Stimulated activated CD4-positive, alpha-beta T cell treated with anti-CD3 and anti-CD28 coated beads, Interleukin-2, amount 100 ng/mL, for 4 hours (primary cell): ENCODE measurements at places on chromosomes 3 and 15.

DNA sequence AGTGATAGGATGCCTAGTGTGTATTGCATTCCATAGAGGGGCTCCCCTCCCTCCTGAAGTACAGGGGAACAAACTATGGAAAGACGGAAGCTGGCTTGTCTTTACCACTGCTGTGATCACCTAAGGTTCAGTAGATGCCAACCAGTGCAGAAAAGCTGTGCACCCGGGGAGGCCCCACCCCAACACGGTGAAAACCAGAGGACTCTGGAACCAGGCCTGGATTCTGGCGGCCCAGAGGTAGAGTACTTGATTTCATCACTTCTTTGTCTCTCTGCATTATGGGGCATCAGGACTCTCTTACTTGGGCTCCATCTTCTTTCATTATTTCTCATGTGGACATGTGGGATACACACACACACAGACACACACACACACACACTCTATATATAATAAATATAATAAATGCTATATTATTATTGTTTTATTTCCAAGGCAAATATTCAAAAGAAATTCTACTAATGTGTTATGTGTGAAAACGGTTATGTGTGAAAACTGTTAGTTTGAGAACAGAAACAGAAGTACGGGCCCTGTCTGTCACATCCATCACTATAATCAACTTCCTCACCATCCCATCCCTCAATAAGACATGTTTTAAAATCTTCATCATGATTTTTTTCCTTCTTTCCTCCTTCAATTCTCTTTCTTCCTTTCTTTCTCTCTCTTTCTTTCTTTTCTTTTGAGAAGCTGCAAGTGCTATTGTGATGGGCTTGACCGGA, 152.4 kb upstream of the CMC1 start:
- DNase-seq = no peak

- DNase-seq = no peak
Measured at GRCh38 chr3:58804914-58805313, 138.3 kb upstream of the FAM3D start.

DNA sequence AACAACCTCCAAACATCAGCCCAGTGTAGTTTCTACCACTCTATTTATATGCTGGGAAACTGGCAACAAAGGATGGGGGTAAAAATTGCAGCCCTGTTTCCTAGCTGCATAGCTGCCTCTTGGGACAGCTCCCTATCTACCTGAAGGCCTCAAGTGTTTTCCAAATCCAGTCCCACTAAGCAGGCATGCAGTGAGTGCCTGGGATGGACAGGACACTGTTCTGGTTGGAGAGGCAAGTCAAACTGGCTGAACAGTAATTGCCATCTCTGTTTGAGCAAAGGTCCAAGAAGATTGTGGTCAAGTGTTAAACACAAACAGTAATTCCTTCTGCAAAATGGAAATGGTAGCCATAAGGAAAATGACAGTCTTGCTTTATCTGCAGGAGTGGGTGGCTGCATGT, 125.4 kb downstream of the FMN1 start:
- DNase-seq = no peak

DNA sequence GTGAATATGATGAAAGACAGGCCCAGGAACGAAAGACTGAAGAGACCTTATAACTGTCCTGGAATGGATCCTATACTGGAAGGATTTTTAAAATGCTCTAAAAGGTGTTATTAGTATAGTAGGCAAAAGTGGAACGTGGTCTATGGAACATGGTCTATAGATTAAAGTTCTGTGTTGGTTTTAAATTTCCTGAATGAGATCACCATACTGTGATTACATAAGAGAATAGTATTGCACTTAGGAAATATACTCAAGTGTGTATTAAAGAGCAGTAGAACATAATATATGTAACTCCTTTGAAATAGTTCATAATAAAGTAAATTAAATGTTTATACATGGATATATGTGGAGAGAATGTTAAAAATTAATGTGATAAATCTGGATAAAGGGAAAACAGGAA, 68.2 kb downstream of the SPRED1 start:
- DNase-seq = no peak

DNA sequence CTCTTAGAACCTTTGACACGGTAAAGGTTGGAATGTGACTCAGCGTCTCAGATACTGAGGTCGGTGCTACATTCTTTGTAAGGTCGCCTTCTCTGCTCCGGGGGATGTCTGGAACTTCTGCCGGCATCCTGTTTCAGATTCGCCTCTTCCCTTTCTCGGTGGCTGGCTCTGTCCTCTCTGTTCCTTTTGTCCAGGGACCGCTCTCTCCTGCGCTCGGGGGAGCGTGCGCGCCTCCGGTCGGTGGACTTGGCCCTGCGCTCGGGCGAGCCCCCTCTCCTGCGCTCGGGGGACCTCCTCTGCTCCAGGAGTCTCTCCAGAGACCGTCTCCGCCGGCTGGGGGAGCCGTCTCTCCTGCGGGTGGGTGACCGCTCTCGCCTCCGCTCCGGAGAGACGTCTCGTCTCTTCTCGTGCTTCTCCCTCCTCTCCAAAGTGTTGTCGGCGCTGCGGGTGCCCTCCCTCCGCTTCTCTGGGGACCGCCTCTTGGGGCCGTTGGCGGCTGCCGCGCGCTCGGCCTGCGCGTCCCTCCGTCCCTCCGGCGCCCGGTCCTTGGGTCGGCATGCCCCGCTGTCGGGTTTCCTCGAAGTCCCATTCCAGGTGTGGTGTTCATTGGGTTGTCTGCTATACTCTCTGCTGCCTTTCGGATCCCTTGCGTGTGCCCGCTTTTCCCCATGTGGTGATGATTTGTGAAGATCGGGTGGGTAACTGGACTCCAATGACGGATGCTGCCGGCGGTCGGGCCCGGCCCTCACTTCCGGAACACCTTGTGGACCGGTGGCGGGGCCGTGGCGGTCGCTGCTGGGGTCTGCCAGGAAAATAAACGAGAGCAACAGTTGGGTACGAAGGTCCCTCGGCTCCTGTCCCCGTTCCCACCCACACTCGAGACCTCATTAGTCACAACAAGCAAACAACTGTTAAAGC, 668.8 kb upstream of the ADAMTS9 start:
- DNase-seq = no peak

- peak; percentile 33 for DNase-seq
Measured at GRCh38 chr3:30643763-30644462, 37.5 kb downstream of the TGFBR2 start.

DNA sequence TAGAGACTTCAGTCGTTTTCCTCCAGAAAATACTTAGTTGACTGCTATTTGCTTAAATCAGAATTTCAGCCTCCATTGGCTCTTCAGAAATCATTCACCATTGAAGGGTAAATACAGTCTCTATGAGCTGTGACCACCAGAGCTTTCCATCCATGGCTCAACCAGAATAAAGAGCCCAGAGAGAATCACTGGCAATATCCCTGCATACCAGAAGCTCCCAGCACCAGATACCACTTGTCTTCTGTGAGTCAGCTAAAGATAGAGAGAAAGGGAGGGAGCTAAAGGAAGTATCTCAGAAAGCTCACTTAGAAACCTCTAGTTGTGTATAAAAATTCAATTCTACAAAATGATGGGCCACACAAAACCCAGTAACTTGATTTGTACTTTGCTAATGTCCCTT, 115.2 kb upstream of the TMCO5A start:
- no peak for DNase-seq

DNA sequence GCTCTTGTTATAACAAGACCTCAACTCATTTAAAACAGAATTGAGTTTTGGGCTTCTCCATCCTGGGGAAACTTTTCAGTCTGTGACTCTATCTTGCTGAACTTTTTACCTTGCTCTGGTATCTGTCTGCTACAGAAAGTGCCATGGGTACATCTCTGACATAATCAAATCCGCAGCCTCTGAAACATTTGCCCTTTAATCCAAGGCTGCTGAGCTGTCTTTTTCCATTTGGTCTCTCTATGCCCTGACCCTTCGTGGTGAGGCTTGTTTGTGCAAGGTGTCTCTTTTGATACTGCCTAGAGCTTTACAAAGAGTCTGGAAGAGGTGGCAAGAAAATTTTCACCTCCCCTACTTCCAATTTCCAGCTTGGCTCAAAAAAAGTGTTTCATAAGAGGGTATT, 11.3 kb downstream of the TMEM108 start:
- no peak for DNase-seq
